NCI-H82 (cell line): ENCODE measurements at places on chromosomes 7 and 10.

DNA sequence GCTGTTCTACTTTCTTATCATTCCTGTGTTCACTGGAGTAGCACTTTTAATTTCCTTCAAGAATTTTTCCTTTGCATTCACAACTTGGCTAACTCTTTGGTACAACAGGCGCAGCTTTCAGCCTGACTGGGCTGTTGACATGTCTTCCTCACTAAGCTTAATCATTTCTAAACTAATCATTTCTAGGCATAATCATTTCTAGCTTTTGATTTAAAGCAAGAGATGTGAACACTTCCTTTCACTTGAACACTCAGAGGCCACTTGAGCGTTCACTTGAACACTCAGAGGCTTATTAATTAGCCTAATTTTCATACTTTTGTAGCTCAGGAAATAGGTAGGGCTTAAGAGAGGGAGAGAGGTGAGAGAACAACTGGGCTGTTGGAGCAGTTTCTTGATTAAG, 15.9 kb downstream of the C10orf90 start:
- no peak for DNase-seq

DNA sequence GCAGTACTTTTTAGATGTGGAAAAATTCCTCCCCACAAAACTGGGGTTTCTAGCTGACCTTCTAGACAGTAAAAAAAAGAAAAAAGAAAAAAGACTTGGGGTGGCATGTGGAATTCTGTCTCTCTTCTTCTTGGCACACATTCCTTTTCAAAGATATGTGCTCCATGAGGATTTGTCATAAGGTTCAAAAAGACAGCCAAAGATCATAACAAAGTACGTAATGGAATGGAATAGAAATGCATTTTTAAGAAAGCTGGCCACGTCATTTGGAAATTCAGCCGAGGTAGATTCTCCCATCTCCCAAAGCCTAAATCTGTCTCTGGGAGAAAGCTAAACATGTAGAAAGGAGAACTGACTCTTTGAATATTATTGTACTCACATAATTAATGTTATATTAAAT, 381.3 kb upstream of the NFE2L3 start:
- no peak for DNase-seq

GRCh38 chr10:112565434-112566053, 118.5 kb downstream of the VTI1A start:
- DNase-seq, result peak; percentile 76

GRCh38 chr7:50211130-50212015, 93.1 kb upstream of the IKZF1 start:
- DNase-seq, result no peak

DNA sequence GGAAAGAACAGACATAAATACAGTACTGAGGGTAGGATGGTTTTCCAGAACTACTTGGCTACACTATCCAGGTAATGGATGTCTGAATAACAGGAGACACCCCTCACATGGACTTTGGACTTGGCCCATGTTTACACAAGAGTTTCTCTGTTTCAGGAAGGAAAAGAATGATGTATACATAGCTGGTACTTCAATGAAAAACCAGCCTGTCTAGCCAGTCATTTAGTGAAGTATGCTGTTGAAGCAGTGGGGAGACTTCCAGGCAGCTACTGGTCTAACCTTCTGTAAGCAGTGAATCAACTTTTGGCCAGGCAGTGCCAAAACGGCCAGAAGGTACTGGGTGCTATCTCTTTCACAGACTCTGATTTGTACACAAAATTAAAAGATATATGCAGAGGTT, 135.0 kb downstream of the MBL2 start:
- no peak for DNase-seq

GRCh38 chr7:95865716-95866371, 93.5 kb downstream of the DYNC1I1 start:
- DNase-seq, result peak; percentile 62

DNA sequence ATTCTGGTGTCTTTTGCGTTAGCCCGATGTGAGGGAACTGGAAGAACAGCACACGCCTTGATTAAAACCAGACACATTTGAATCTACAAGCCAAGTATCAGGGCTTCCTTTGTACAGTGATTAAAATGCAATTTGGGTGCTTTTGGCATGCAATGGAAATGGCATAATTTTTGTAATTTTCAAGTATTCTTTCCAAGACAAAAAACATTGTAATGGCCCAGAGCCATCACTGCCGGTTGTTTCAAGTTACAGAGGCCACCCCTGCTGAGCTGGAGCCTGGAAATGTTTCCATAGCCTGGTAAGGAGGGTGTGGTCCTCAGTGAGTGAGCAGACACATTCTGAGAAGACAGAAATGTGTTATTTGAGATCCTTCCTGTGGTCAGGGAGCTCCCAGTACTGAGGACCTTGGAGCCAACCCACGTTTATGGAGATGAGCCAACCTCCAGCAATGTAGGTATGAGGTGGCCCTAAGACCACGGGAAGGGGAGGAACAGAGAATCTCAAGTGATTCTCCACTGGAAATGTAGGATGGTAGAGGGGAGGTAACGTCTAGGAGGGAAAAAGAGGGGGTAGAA, 20.9 kb downstream of the TEX36 start:
- no peak for DNase-seq

DNA sequence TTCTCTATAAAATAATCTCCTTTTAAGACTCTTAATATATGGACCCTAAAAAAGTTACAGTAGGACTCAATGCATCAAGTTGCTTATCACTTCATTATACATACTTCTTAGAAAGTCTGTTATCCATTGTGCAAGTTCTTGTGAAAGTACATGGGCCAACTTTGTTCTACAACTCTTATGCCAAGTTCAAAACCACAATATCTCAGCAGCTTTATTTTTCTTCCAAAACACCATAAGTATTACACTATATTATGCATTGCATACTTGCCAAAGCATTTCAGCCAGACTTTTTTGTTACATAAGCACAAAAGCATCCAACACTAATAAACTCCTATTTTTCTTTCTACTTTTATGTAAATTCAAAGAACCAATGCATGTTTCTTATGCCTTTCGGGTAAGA, 94.4 kb downstream of the AHR start:
- no peak for DNase-seq

GRCh38 chr7:80467069-80467468, 44.8 kb downstream of the GNAT3 start:
- peak; percentile 2 for DNase-seq

DNA sequence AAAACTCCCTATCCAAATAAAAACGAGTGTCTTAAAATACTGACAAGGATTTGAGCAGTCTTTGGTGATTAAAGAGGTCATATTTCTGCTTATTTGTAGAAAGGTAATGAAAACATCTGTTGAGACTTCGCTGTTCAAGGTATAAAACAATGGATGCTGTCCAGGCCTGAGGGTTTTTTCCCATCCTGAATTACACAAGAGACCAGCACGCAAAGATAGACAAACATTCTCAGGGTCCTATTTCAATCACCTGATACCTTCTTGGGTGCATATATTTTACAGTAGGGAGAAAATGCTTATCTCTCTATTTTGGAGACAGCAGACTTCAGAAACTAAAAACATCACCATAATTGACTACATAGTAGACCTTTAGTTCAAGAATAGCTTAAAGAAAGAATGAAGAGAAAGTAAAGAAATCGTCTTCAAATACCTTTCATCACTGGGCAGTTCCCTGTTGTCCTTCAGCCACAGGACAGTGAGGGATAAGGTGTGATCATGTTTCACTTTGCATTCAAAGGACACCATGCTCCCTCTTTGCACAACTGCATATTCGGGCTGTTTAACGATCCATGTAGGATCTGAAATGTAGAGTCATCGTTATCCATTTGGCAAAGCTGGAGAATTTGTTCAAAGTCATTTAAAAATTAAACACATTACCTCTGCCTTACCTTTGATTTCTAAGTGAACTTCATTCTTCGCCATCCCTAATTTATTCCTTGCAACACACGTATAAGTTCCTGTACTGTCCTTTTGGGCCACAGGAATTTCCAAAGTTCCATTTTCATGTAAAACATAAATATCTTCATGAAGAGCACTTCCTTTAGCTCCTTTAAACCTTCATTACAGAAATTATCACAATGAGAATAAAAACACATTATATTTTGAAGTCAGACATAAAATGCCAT, 63.7 kb upstream of the LAMB4 start:
- no peak for DNase-seq

DNA sequence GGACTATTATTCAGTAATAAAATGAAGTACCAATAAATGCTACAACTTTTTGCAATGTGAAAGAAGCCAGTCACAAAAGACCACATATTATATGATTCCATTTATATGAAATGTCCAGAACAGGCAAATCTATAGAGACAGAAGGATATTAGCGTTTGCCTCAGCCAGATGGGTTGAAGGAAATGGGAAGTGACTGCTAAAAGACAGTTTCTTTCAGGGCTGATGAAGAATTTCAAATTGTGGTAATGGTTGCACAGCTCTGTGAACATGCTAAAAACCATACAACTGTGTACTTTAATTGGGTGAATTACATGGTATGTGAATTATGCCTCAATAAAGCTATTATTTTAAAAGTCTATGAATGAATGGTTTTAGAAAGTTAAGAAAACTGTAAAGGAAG, 23.9 kb upstream of the REEP3 start:
- no peak for DNase-seq

DNA sequence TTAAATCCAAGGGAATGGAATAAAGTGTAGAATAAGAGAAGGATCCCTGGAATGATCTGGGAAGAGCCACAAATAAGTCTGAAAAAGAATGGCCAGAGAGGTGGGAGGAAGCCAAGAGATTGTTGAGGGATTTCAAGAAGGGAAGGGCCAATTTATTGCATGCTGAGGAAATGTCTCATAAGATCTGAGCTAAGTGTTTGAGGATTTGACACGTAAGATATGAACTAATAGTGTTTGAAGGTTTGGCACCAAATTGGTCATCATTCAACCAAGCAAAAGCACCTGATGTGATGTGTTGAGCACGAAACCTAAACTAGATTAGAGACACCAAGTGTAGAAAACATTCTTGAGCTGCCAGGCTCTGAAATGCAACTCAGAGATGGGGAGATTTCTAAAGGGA, 97.9 kb downstream of the TSPAN12 start:
- DNase-seq, result no peak

DNA sequence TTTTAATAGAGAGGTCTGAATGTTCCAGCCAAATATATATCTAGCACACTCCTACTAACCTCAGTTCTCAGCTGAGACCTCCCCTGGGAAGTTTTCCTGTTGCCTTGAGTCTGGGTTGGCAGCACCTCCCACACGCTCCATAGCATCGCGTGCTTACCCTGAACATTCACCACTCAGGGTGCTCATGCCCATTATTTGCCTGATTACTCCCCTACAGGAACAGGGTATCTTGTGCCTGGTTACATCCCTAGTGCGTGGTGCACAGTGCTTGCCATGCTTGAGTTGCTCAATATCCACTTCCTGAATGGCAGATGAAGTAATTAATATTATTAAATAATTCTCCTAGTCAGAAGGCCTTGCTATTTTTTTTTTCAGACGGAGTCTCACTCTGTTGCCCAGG, 269.9 kb upstream of the IMMP2L start:
- DNase-seq, result no peak

GRCh38 chr10:114053946-114054345, 10.3 kb downstream of the ADRB1 start:
- DNase-seq, result no peak

GRCh38 chr10:27605318-27605717, 101.2 kb downstream of the RAB18 start:
- no peak for DNase-seq

- no peak for DNase-seq
Observed at GRCh38 chr7:112144284-112145059, 61.7 kb downstream of the DOCK4 start.

GRCh38 chr10:124220971-124221355, 127.6 kb upstream of the CHST15 start:
- no peak for DNase-seq

DNA sequence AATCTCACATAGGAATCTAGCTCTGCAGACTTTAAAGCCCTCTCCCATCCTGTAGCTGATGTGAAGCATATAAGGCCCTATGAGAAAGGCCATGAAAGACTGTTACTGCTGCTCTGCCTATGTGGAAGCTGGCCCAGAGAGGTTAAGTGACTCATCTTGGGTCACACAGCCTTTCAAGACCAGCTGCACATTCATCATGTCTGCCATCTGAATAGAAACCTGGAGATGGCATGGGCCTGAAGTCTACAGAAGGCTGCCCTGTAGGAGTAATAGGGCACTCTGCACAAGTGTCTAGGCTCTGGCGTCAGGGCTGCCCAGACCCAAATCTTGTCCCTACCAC, 59.4 kb upstream of the COL13A1 start:
- DNase-seq, result no peak

- DNase-seq, result no peak
Observed at GRCh38 chr10:124156524-124157260, 63.3 kb upstream of the CHST15 start.

- DNase-seq, result peak; percentile 70
Observed at GRCh38 chr7:82375713-82376112, 67.9 kb downstream of the CACNA2D1 start.

DNA sequence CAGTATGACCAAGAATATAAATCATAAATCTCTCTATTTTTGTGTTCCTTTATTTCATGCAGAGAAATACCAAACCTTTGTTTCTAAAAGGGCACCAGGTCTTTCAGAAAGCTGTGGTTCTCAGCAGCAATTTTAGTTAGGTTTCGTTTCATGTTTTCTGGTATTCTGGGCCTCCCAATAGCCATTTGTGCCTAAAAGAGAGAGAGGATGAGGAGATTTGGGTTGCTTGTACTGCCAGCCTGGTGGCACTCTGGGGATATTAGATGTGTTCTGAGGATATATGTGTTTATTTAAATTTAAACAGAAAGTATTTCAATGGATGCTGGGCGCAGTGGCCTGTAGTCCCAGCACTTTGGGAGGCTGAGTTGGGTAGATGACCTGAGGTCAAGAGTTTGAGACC, 471.7 kb downstream of the AUTS2 start:
- no peak for DNase-seq

DNA sequence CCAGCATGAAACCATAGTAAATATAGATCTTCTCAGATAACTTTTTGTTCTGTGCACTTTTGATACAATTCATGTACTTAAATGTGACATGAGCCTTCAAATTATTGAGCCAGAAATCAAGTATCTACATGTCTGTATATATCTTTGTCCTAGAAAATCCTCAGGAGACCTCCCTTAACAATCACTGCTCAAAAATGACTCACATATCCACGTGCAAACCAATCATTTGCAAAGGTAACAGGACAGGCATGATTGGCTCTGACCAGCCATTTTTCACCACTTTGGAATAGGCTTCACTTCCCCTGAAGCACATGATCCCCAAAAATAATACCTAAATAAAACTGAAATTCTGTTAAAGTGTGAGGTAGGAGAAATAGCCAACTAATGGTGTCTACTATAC, 902.5 kb downstream of the PCDH15 start:
- no peak for DNase-seq

DNA sequence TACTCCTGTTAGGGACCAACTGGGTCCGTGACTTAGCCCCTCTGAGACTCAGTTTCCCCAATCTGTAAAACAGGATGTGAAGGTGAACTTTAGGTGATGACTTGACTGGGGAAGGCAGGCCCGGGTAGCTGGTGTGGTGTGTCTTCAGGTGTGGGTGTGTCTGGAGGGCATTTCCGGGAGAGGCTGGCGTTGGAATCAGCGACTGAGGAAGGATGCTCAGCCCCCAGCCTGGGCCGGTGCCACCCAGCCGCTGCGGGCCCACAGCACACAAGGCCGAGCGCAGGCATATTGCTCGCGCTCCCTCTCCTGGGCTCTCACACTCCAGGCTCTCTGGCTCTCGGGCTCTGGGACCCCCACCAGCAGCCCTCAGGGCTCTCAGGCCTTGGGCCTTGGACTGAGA, 31.7 kb upstream of the CNPY1 start:
- no peak for DNase-seq

- no peak for DNase-seq
Observed at GRCh38 chr10:70222340-70222794, 10.9 kb downstream of the PPA1 start.
